ENCODE measurements at places on chromosomes 12 and 14. TPM values are rescaled to one million over a fixed set of nuclear protein-coding genes. Genes with fewer than 3 reads are reported as not detected.

GRCh38 chr14:89303456-89304435, 113.3 kb downstream of the FOXN3 start:
- DNase-seq, result peak; percentile 77

- DNase-seq, result no peak
Observed at GRCh38 chr12:68772714-68773113, 26.7 kb downstream of the SLC35E3 start.

DNA sequence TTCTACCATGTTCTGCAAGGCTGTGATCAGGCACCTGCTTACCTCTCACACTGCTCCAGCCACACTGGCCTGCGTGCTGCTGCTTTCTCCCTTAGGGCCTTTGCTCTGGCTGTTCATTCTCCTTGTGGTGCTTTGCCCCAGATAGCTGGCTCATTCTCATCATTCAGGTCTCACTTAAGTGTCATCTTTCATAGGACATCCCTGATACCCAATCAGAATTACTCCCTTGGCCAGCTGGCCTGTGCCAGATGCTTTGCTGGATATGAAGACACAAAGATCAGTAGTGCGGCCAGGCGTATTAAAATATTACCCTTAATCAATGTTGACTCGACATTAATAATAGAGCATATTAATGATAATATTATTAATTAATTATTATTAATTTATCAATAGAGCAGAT, 143.8 kb upstream of the FGD4 start:
- no peak for DNase-seq

DNA sequence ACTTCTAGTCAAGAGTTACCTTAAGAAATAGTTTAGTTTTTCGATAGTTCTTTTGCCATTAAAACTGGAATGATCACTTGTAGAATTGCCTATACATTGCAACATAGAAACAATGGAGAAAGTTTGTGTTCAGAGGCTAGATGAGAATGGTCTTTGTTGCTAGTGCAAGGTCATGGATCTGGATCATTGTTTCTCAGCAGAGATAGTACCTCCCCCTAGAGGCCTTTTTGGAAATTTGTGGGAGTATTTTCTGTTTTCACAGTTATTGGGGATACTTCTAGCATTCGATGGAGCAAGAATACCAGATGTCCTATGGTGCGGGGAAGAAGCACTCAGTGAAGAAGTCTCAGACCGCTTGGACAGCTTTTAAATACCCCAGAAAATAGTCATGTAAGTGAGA, 138.8 kb upstream of the HMGA2 start:
- no peak for DNase-seq

- no peak for DNase-seq
Observed at GRCh38 chr14:53180272-53181221, 27.4 kb upstream of the DDHD1 start.

DNA sequence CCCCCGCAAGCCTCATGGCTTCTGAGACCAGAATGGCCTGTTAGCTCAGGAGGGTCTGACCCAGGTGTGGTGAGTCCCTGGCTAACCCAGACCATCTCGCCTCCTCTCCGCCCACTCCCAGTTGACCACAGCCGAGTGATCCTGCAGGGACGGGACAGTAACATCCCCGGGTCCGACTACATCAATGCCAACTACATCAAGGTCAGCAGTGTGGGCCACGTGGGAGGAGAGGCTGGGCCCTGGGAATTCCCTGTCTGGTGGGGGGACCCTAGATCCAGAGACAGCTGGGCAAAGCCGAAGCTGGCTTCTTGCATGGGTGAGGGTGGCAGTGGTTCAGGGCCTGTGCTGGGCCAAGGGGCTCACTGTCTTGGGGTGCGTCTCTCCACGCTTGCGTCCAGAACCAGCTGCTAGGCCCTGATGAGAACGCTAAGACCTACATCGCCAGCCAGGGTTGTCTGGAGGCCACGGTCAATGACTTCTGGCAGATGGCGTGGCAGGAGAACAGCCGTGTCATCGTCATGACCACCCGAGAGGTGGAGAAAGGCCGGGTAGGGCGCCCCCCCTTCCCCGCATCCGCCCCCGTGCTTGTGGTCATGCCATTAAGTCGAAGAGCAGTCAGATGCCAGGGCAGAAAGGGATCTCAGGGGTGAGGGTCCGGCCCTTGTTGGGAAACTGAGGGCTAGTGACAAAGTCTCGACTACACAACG, 5.0 kb downstream of the PTPN6 start:
- DNase-seq, result no peak

MMP17 gene
- 2.1 TPM for total RNA-seq

WDR89 gene
- total RNA-seq, result 3.4 TPM

SLC15A4 gene
- total RNA-seq, result 24.1 TPM

DEPDC4 gene
- total RNA-seq, result not detected

AQP2 gene
- not detected for total RNA-seq

Measured in right atrium auricular region (tissue), 2 donors.